ENCODE measurements at places on chromosomes 7 and 10. TPM values are rescaled to one million over a fixed set of nuclear protein-coding genes. Genes with fewer than 3 reads are reported as not detected.

DNA sequence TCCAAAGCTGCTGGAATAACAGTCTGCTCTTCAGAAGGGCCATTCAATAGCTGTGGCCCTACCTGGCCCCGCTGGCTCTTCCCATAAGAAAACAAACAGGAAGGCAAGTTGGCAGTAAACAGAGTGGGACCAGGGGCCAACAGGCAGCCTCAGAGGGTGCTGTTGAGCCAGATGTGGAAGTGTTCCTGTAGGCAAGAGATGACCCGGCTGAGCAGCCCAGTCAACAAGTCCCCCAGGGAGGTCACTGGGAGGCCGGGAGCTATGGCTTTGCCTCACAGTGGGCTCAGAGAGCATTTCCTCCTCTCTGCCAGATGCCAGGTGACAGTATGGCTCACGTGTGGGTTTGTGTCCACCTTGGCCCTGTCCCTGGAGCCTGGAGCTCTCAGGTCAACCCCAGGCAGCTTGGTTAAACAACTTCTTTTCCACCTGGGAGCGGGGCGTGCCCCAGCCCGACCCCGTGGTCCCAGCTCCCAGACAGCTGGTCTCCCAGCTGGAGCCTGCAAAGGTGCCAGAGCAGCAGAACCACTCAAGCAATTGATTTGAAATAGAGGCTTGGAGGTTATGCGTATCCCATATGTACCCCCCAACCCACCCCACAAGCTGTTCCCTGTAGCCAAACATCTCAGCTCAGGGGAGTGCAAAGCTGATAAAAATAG is 33.8 kb upstream of the LOXL4 start:
- no peaks in the 10 kb centered on the region for H3K36me3 ChIP-seq
- H3K4me1 ChIP-seq, result no peaks in the 10 kb centered on the region
- no peaks in the 10 kb centered on the region for H3K27me3 ChIP-seq
- H3K4me3 ChIP-seq, result no peak overlapping the region

DNA sequence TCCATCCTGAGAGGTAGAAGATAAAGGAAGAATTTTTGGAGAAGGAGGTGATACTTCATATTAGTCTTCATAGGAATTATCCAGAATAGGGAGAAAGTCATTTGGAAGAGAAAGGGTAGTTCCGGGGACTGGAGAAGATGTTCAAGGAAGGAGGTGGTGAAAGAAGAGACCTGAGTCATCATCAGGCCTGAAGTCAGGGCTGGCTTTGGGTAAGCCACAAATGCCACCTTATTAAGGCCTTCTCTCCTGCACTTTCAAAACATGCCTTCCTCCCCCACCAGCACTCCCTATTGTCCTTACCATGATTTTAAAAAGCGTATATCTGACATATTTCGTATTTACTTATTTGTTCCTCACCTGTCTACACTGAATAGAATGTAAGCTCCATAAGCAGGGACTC is 112.2 kb upstream of the LRGUK start:
- no peak for DNase-seq
- no peaks in the 10 kb centered on the region for H3K36me3 ChIP-seq
- no peaks in the 10 kb centered on the region for H3K4me1 ChIP-seq
- H3K4me3 ChIP-seq, result no peak overlapping the region

GRCh38 chr10:51783941-51784340 is 84.5 kb upstream of the CSTF2T start:
- H3K27me3 ChIP-seq, result no peaks in the 10 kb centered on the region
- no peaks in the 10 kb centered on the region for H3K36me3 ChIP-seq

GRCh38 chr10:29268011-29268410 is 20.9 kb upstream of the LYZL1 start:
- H3K4me3 ChIP-seq, result no peak overlapping the region
- no peaks in the 10 kb centered on the region for H3K36me3 ChIP-seq
- no peaks in the 10 kb centered on the region for H3K27me3 ChIP-seq

- peaks cover 41% of the 10 kb centered on the region for H3K4me1 ChIP-seq
- peak overlapping the region; percentile 61 for H3K4me3 ChIP-seq
- H3K27ac ChIP-seq, result no peak overlapping the region
- no peaks in the 10 kb centered on the region for H3K36me3 ChIP-seq
- peaks cover 55% of the 10 kb centered on the region for H3K27me3 ChIP-seq
- no peak for DNase-seq
These were observed 936 bp downstream of the IGF2BP3 start for GRCh38 chr7:23469150-23469960.

- no peak overlapping the region for H3K4me3 ChIP-seq
- no peaks in the 10 kb centered on the region for H3K27me3 ChIP-seq
- no peak for DNase-seq
These were observed 148.8 kb upstream of the NRP1 start for GRCh38 chr10:33483124-33483815.

GRCh38 chr10:126536148-126536547 is 134.3 kb downstream of the C10orf90 start:
- no peaks in the 10 kb centered on the region for H3K4me1 ChIP-seq
- H3K4me3 ChIP-seq, result no peak overlapping the region
- no peak overlapping the region for H3K27ac ChIP-seq
- no peaks in the 10 kb centered on the region for H3K36me3 ChIP-seq
- no peak for DNase-seq

- no peaks in the 10 kb centered on the region for H3K27me3 ChIP-seq
- H3K4me1 ChIP-seq, result peaks cover 36% of the 10 kb centered on the region
- peak overlapping the region; percentile 81 for H3K27ac ChIP-seq
- no peak overlapping the region for H3K4me3 ChIP-seq
- DNase-seq, result no peak
These were observed 2.2 kb upstream of the ATP6V1F start for GRCh38 chr7:128860158-128861073.

DNA sequence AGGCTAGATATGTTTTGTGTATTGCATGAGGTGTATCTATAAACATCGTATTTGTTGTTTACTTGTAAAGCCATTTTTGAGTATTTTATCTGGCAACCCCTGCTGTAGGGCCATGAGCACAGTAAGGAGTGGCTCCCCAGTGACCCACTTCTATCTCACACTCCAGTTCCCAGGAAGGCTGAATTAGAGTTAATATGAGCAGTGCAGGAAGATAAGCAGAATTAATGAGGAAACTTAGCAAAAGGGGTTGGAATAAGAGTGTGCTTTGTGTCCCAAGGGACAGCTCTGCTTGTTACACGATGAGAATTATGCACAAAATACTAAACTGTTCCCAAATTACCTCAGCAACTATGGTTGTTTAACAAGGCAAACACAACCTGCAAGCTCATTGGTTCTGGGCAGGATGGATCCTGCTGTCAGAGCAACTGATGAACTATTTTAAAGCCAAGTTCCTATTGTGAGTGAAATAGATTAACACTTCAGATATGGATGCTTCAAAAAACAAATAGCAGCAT is 1005.8 kb downstream of the NRG3 start:
- no peaks in the 10 kb centered on the region for H3K4me1 ChIP-seq
- H3K27ac ChIP-seq, result no peak overlapping the region
- no peak overlapping the region for H3K4me3 ChIP-seq
- H3K36me3 ChIP-seq, result no peaks in the 10 kb centered on the region
- no peaks in the 10 kb centered on the region for H3K27me3 ChIP-seq

- peaks cover 11% of the 10 kb centered on the region for H3K4me1 ChIP-seq
- H3K36me3 ChIP-seq, result no peaks in the 10 kb centered on the region
- H3K27me3 ChIP-seq, result no peaks in the 10 kb centered on the region
- no peak for DNase-seq
- no peak overlapping the region for H3K27ac ChIP-seq
- no peak overlapping the region for H3K4me3 ChIP-seq
These were observed 14.5 kb downstream of the OR9A2 start for GRCh38 chr7:143012409-143012808.

DNA sequence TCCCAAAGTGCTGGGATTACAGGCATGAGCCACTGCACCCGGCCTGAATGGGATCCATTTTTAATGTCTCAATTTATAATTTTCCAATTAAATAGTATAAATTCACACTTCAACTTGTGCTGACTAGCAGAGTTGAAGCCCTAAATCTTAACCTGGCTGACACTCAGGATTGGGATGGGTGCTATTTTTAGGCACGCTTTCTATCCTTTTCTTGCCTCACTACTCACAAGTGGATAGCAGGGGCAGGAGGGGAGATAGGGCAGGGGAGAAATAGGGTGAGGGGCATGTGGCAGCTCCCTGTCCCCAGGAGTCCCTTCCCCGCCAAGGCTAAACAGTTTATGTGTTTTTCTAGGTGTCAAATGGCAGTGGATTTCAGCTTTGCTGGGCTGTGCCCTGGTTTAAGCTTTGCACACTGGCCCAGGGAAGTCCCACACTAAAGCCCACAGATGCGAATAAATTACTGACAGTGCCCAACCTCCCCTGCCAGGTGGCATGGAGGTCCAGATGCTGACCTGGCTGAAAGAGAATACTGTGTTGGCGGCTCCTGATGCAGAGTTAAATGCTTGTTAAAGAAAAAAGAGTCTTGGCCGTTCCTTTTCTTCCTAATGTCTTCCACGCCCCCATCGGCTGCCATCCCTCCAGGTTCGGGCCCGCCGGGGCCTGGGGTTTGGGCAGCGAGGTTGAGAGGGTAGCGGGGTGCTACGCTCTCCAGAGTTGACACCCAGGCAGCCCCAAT is 36.2 kb upstream of the EFCAB10 start:
- no peak overlapping the region for H3K27ac ChIP-seq
- no peak for DNase-seq
- peaks cover 25% of the 10 kb centered on the region for H3K36me3 ChIP-seq

DNA sequence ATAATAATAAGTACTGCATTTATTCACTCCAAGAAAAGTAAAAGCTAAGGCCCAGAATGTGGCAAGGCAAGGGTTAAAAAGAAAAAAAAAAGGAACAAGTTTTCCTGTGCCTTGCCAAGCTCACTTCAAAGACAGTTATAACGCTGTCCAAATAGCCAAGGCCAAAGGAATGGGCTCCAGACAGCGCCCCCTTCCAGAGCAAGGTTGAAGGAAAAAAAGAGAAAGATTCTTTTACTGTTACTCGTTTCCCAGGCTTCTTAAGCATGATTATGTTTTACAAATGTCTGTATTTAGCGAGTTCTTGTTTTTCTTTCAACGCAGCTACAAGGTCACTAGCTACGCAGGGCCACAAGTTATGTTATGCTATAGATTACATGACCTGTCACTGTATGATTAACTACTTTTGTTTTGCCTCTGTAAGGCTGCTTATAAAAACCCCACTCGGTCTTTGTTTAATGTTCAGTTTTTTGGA is 9.1 kb upstream of the EIF4H start:
- H3K4me1 ChIP-seq, result no peaks in the 10 kb centered on the region
- no peak overlapping the region for H3K4me3 ChIP-seq
- no peaks in the 10 kb centered on the region for H3K36me3 ChIP-seq
- H3K27ac ChIP-seq, result no peak overlapping the region
- no peaks in the 10 kb centered on the region for H3K27me3 ChIP-seq

GRCh38 chr10:32964270-32964669 is 6.2 kb upstream of the ITGB1 start:
- DNase-seq, result no peak
- no peak overlapping the region for H3K27ac ChIP-seq
- H3K36me3 ChIP-seq, result no peaks in the 10 kb centered on the region
- peaks cover 27% of the 10 kb centered on the region for H3K4me1 ChIP-seq
- no peaks in the 10 kb centered on the region for H3K27me3 ChIP-seq

DNA sequence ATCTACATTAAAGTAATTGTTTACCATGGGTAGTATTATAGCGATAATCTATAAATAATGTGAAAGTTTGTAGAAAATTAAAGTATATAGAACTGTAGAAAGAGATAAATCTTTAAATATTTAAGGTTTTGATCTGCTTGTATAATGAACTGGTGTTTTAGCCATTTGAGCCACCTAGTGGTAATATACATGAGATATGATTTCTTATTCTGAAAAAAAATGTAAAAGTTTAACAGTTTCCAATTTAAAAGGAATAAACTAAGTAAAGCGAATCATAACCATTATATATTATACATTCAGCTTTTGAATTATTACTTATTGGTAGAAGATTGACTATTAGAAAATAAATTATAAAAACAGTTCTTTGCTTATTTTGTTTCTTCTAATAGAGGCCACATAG is 91.2 kb downstream of the OTUD1 start:
- H3K4me3 ChIP-seq, result no peak overlapping the region
- H3K27me3 ChIP-seq, result no peaks in the 10 kb centered on the region
- H3K4me1 ChIP-seq, result no peaks in the 10 kb centered on the region
- H3K27ac ChIP-seq, result no peak overlapping the region
- DNase-seq, result no peak

DNA sequence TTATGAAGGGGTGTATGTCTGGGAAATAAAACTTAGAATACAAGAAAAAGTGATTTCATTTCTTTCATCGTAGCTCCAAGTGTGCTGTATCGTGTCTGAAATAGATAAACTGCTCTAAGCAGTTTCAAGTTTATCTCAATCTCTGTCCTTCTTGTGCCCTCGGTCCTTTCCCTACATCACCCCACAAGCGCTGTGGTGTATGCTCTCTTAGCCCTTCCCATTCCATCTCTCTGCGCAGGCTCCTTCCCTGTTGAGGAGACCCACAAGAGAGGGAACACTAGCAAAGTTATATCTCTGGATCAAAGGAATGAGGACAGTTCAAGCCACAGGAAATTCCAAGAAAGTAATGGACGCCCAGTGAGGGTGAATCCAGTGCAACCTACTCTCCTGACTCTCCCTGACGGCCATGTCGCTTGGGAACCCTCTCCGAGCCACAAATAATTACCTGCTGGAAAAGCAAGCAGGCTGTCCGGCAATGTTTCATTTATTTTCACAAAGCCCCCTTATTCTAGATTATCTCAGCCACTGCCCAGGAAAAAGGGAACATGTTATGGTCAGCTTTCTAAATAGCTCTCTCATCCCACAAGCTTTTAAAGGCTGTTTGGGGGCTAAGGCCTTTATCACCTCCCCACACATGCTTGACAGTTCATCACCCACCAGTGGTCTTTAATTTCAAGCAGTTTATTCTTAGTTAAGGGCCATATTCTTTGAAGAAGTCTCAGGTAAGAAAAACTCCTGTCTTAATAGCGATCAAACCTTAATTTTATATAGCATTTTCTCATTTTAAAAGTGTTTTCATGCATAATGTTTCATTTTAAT is 34.8 kb downstream of the LRRC4 start:
- no peak overlapping the region for H3K4me3 ChIP-seq
- no peak for DNase-seq
- peaks cover 5% of the 10 kb centered on the region for H3K36me3 ChIP-seq
- H3K27ac ChIP-seq, result no peak overlapping the region

DNA sequence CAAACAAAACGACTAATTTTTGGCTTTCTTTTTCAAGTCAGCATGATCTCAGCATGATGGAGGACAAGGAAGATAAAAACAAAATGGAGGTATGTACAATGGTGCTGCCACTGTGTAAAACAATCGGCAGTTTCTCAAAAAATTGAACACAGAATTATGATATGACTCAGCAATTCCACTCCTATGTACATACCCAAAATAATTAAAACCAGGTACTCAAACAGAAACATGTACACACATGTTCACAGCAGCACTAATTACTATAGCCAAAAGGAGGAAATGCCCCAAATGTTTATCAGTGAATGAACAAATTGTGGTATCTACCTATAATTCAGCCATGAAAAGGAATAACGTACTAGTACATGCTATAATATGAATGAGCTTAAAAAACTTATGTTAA is 29.9 kb downstream of the SNX13 start:
- no peak overlapping the region for H3K27ac ChIP-seq

GRCh38 chr7:49174396-49174795 is 250.0 kb downstream of the CDC14C start:
- no peak for DNase-seq
- no peak overlapping the region for H3K4me3 ChIP-seq
- H3K36me3 ChIP-seq, result no peaks in the 10 kb centered on the region
- no peaks in the 10 kb centered on the region for H3K27me3 ChIP-seq
- H3K27ac ChIP-seq, result no peak overlapping the region
- H3K4me1 ChIP-seq, result no peaks in the 10 kb centered on the region

CDNF gene
- 2.5 TPM for total RNA-seq

CALML3 gene
- not detected for total RNA-seq

TUBAL3 gene
- total RNA-seq, result not detected

ZNF212 gene
- total RNA-seq, result 6.6 TPM

ANLN gene
- total RNA-seq, result 2.4 TPM

MYL7 gene
- total RNA-seq, result not detected

ANXA8L1 gene
- not detected for total RNA-seq

ABCB8 gene
- total RNA-seq, result 35.1 TPM

ANKRD61 gene
- total RNA-seq, result not detected
